ENCODE measurements at places on chromosomes 1 and 21. TPM values are rescaled to one million over a fixed set of nuclear protein-coding genes. Genes with fewer than 3 reads are reported as not detected.

GRCh38 chr1:58773406-58773840 lies 10.4 kb downstream of the JUN start:
- DNase-seq, result peak; percentile 21

DNA sequence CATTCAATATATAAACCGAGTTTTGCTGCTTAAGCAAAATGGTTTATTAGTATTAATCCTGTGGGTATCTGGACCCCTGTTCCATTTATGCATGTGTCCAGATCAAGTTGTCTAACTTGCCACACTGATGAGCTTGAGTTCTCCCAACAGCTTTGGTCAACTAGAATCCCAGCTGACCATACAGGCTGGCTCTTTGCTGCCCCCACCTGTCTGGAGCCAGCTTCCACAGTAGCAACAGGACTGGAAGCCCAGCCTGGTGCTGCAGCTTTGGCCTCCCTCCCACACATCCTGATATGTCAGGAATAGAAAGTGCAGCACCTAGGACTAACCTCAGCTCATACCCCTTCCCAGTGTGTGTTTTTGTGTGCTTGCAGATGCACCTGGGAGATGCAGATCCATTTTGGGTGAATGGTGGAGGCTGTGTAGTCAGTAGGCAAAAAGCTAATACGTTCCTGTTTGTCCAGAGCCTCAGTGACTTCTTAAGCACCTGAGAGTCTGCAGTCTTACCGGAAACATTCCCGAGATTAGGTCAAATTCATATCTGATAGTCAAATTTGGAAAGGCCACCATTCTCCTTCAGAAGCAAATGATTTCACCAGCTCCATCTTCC lies 40.9 kb upstream of the BEND5 start:
- peak; percentile 66 for DNase-seq

The S100A6 gene
- 219 TPM for total RNA-seq

The OR2L13 gene
- total RNA-seq, result not detected

DNA sequence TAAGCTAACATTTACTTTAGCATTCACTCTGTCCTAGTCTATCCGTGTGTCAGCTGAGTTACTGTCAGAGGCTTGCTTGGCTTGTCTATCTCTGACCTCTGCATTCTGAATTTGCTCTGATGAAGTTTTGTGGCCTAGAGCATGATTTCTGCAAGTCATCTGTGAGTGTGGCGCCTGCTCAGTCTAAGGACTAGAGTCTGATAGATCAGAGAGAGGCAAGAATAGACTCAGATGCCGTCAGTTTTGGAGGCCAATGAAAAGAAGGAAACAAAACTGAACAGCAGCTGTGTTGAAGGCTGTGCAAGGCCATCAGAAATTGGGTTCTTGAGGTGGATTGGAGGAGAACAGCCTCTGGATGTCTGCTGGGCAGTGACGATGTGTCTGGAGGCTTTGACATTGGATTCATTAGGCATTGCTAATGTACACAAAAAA lies 573.1 kb downstream of the USP25 start:
- no peak for DNase-seq

GRCh38 chr1:64836802-64837201 lies 91.9 kb downstream of the RAVER2 start:
- DNase-seq, result no peak

DNA sequence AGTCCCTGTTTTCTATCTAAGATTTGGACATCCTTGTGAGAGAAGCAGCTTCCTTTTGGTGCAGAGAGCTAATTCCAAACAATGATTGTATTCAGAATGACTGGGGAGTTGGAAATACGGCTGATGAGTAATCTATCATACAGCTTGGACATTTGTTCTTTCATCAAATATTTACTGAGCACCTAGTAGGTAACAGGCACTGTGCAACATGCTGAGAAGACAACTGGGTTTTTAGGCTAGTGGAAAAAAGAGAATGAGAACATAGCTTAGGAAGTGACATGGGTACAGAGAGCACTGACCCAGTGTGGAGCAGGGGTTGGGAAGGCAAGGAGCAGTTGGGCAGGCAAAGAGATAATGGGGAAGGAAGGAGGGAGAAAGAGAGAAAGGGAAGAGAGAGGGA lies 87.5 kb downstream of the TBX19 start:
- no peak for DNase-seq

The EXTL1 gene
- total RNA-seq, result not detected

DNA sequence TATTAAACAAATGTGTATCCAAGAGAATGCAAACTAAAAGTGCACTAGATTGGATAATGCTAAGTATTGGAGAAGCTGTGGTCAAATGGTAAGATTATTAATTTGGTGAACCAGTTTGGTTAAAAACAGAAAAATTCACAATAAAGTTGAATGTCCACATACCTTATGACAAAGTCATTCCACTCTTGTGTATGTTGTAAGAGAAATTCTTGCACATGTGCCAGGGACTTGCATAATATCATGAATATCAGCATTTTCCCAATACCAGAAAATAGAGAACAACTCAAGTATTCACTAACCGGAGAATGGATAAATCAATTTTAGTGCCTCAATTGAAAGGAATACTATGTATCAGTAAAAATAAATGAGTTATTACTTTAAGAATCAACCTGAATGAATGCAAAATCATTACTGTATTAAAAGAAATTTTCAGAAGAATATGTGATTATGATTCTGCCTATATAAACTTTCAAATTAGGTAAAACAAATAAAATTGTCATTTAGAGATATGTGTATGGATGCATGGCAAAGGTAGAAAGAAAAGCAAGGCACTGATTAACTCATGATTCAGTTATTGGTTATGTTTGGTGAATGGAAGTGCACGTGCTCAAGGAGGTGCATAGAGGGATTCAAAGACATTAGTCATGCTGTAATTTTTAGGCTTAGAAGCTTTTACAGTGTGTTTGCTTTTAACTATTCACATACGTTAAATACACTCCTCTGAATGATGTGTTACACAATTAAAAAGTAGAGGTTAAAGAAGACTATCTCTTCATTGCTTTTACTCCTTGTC lies 217.4 kb upstream of the KCNK2 start:
- DNase-seq, result no peak
